ENCODE measurements at places on chromosomes 2 and 18.

GRCh38 chr2:23360571-23361125, 24.3 kb upstream of the KLHL29 start:
- no peak for DNase-seq

DNA sequence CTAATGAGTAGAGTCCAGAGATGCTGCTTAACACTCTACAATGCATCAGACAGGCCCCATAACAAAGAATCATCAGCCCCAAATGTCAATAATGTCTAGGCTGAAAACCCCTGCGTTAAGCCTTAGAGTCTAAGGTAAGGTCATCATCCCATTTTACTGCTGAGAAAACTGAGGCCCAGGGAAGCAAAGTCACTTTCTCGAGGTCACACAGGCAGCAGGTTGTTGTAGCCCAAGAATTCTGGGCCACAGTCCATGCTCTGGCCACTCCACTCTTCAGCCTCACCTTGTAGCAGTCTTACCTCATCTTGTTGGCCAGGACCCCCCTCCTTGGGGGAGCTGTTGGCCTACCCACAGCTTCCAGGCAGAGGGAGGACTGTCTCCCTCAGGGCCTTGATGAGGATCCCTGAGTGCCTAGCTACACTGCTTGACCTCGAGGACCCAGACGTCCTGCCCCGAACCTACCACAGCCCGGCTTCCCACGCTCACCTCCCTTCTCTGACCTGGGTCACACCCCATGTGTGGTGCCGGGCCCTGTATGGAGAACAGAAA, 54.4 kb downstream of the SMAD7 start:
- no peak for DNase-seq

- no peak for DNase-seq
Measured at GRCh38 chr2:166282154-166282553, 93.6 kb downstream of the SCN9A start.

- no peak for DNase-seq
Measured at GRCh38 chr18:50911006-50911405, 32.1 kb downstream of the ME2 start.

DNA sequence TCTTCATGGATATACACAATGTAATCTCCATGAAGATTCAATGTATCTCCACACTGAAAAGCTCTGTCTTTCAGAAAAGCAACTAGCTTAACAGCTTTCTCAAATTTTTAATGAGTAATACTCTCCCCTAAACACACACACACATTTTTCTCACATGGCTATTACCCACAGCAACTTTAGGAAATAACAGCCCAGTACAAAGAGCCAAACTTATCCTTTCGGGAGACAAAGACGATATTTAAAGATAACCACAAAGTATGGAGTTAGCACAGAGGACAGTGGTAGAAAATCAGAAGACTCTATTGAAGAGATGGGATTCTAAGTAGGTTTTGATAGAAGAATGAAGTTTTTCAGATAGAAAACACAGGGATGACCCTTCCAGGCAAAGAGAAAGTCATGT, 394.9 kb upstream of the TRIB2 start:
- no peak for DNase-seq

DNA sequence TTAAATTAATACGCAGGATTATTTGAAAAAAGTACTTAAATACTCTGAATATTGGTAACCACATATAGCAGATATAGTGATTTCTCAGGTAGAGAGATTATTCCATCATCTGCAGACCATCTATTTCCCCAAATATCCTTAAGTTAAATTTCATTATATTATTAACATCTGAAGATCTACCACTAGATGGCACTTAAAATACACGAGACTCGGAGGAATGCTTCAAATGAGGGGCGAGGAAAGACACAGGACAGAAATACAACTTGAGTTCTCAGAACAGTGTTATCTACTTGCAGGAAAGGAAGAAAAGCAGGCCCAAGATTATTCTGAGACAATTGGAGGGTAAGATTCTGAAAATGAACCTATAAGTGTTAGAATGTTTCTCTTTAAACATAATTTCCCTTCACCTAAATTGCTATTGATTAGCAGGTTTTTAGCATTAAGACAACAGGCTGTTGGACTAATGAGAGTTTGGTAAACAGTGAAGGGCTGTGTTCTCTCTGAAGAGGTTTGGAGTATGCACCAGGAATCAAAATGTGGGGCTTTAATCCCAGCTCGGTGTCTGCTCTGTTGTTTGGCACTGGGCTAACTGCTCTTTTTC, 76.9 kb upstream of the GCFC2 start:
- DNase-seq, result peak; percentile 71

DNA sequence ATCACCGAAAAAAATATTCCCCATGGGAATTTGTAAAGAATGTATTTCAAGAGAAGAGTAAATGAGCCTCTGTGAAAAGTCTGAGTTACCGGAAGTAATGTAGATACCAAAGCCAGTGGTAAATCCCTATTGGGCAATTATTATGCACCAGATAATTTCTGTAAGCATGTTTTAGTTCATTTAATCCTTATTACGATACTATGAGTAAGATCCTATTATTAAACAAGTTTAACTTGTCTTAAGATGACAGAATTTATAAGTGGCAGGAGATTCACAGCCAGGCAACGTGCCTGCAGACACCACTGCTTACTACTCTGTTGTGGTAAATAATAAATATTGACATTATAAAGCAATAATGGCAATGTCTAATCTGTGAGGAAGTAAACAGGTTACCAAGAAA, 280.8 kb upstream of the RGPD4 start:
- no peak for DNase-seq

DNA sequence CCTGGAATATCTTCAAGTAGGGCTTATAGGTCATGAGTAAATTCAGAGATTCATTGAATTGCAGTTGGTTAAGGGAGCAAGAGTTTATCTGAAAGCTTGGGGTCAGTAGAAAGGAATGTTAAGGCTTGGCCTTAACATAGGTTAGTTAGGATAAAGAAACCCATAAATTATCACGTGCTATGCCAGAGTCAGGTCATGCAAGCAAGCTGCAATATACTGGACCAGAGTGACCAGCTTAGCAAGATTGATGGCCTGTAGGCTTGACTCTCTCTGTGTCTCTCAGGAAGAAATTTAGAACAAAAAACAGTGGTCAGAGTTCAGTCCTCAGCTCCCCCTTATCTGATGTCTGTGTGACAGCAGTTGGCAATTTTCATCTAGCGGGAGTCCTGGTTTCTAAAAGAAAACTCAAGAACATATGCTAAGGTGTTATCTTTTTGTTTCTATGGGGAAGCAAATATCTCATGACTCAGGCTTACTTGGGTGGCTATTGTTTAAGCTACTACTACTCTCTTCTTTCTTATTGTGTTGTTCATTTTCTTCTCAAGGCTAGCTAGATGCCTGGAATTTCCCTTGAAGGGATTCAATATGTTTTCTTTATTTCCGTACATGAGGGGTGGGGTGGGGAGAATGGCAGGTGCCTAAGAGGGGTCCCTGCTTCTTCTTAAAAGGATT, 28.7 kb upstream of the MARCO start:
- DNase-seq, result no peak

DNA sequence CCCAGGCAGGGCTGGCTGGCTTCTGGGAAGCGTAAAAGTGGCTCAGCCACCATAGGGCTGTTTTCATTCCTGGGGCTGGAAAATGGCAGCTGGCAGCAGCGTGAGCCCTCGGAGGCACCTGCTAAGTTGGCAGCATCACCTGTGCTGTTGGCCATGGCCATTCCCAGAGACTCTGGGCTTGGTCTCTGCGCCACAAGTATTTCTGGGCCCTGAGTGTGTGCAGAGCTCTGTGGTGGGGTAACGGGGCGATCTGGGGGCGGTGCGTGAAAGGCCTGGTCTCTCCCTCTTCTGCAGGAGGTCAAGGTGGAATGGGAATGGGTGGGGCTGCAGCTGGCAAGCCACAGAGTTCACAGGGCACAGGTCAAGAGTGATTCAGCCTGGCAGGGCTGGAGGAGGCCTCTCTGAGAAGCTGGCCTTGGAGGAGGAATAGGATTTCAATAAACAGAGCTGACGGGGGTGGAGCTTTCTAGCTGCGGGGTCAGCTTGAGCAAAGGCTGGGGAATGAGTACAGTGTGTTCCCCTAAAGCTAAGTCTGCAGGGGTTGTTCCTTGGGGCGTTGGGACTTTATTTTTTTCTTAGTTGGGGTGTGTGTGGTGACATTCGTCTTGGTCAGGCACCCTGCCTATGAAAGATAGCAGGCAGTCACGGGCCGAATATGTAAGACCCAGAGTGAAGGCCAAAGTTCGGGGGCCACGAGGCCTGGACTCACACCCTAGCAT, 10.3 kb upstream of the NTSR2 start:
- DNase-seq, result peak; percentile 21

DNA sequence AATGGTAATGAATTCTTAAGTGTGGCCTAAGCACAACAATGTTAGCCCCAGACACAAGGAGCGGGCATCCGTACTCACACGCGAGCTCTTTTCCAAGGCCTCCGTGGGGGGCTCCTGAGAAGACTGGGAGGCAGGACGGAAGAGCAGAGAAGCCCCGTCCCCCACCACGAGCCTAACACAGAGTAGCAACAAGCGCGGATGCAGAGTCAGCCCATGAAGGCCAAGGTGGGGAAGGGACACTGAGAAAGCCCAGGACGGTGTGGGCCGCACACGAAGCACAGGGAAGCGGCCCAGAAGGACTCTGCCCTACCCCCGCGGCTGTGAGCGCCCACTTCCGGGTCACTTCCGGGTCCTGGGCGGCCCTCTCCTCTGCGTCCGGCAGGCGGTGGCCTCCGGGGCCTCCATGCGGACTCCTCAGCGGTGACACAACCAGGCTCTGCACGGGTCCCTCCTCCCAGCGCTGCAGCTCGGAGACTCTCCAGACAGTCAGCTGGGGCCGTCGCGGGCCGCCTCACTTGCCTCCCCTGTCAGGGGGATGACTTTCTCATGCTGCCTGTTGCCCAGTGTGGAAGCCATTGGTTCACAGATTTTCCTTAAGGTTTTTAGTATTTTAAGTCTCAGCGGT, 151.5 kb downstream of the MTCL1 start:
- no peak for DNase-seq

- no peak for DNase-seq
Measured at GRCh38 chr2:71800106-71800809, 346.9 kb downstream of the DYSF start.

GRCh38 chr2:143493339-143493738, 364.1 kb downstream of the ARHGAP15 start:
- DNase-seq, result no peak

GRCh38 chr2:133486771-133487191, 81.5 kb downstream of the NCKAP5 start:
- no peak for DNase-seq

- no peak for DNase-seq
Measured at GRCh38 chr2:67777836-67778429, 284.9 kb downstream of the C1D start.

- DNase-seq, result no peak
Measured at GRCh38 chr2:50922506-50922905, 109.4 kb downstream of the NRXN1 start.

- DNase-seq, result no peak
Measured at GRCh38 chr2:102895376-102895775, 133.5 kb downstream of the TMEM182 start.

- DNase-seq, result peak; percentile 2
Measured at GRCh38 chr18:55634545-55634944, 46.6 kb upstream of the TCF4 start.

GRCh38 chr2:52934323-52934898, 833.2 kb upstream of the CHAC2 start:
- peak; percentile 75 for DNase-seq

- DNase-seq, result no peak
Measured at GRCh38 chr2:199962203-199962602, 6.8 kb downstream of the MAIP1 start.

DNA sequence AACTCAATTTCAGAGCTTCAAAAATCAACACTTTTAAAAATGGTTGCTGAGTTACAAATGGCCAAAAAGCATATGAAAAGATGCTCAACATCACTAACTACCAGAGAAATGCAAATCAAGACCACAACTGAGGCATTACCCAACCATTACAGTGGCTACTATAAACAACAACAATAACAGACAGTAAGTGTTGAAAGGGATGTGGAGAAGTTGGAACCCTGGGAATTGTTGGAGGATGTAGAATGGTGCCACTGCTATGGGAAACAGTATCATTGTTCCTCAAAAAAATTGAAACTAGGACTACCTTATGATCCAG, 173.3 kb upstream of the SPRED2 start:
- DNase-seq, result no peak

Measured in SW480 (cell line).